ENCODE measurements at places on chromosomes 12 and 14. TPM values are rescaled to one million over a fixed set of nuclear protein-coding genes. Genes with fewer than 3 reads are reported as not detected.

DNA sequence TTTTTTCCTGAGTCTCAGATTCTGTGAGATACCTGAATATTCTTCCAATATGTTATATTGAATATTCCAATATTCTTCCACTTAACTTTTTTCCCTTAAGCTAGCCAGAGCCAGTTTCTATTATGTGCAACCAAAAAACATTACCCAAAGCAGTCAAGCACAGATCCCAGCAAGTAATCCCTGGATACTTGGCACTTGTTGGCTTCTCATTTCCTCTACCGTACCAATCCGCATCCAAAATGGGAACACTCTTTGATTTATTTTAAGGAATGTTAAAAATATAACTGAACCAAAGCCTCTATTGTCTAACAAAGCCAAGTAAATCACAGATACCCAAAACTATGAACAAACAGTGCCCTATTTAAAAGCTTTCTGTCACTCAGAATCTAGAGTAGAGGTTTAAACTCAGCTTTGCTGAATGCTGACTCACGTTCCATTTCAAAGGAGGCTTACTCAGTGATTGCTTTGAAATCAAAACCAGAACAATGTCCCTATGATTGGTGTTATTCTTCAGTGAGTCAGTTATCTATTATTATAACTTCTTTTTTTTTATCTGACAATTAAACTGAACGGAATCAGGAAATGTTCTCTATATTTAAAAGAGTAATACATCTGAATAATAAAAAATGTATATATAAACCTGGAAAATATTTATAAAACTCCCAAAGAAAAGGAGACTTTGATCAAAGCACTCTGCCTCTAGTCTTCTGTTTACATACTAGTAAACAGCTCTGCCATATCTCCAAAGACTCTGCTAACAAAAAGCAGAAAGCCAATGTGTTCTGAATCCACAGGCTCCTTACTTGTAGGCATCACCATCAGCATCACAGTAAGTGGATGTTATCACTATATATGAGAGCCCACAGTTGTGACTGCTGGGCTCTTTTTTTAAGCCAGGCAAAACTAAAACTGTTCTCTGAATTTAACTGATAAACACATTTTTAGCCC lies 360.8 kb downstream of the CCDC91 start:
- H3K4me3 ChIP-seq = no peak overlapping the region
- no peak overlapping the region for H3K27ac ChIP-seq
- H3K27me3 ChIP-seq = no peaks in the 10 kb centered on the region
- no peak for DNase-seq

DNA sequence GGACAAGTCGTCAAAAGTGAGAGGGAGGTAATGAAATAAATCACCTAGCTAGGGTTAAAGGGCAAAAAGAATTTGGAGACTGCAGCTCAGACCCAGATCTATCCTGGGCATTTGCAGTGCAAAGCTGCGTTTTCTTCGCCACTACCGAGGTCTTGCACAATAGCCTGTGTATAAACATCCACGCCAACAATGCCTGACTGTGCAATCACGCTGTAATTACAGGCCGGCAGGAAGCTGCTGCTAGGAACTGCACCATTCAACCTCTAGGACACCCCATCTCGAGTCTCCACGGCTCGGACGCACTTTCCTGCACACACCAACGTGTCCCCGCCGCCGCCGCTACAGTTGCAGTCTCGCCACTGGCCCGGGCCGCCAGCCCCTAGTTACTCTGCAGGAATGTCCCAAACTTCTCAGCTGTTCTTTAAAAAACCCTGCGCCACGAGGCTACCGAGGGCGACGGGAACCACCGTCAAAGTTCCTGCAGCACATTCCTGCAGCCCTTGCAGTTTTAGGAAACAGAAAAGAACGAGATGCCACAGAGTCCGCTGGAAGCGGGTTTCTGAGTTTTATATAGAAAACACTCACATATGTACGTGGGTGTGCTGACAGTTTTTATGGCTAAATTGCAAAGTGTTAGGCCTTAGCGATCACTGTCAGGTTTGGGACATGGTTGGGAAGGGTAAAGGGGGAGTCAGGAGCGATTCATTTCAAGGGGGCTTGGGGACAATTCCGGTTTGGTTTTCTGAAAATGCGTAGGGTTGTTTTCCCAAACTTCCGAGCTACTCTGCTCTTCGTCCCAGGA lies 65.6 kb upstream of the PTGR2 start:
- DNase-seq = no peak
- no peaks in the 10 kb centered on the region for H3K27me3 ChIP-seq
- H3K4me1 ChIP-seq = peaks cover 56% of the 10 kb centered on the region
- peaks cover 4% of the 10 kb centered on the region for H3K36me3 ChIP-seq
- peak overlapping the region; percentile 95 for H3K27ac ChIP-seq

DNA sequence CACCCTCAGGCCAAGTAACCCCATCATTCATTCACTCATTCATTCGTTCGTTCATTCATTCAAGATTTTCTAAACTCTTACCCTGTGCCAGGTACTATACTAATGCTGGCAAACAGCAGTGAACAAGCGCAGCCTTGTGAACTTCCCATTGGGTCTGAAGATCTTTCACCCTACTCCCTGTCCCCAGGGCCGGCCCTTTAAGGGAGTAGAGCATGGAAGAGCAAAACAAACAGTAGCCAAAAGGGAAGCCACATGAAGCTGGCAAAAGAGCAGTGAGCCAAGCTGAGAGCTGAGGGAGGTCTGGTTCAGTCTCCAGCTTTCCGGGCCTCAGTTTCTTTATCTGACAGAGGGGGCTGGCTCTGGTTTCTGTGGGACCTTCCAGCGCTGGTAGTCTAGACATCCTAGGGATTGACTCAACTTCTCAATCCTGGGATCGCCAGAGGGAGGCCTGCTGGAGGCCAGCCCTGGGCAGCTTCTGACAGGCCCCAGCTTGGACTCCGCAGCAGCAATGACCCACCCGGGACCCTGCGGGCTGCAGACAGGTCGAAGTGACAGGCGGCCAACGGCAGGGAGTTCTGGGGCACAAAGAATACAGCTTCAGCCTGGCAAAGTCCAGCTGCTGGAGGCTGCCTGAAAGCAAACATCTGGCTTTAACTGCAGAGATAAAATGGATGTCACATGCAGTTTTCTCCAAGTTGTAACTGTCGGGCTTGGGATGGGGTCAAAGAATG lies 27.1 kb downstream of the ACTN1 start:
- H3K4me3 ChIP-seq = no peak overlapping the region
- H3K27ac ChIP-seq = peak overlapping the region; percentile 73
- peaks cover 46% of the 10 kb centered on the region for H3K36me3 ChIP-seq
- H3K27me3 ChIP-seq = no peaks in the 10 kb centered on the region
- no peak for DNase-seq
- H3K4me1 ChIP-seq = peaks cover 98% of the 10 kb centered on the region

GRCh38 chr12:124020514-124020949 lies 47.5 kb downstream of the ZNF664 start:
- DNase-seq = no peak
- H3K36me3 ChIP-seq = no peaks in the 10 kb centered on the region
- H3K4me3 ChIP-seq = no peak overlapping the region
- H3K27ac ChIP-seq = no peak overlapping the region

DNA sequence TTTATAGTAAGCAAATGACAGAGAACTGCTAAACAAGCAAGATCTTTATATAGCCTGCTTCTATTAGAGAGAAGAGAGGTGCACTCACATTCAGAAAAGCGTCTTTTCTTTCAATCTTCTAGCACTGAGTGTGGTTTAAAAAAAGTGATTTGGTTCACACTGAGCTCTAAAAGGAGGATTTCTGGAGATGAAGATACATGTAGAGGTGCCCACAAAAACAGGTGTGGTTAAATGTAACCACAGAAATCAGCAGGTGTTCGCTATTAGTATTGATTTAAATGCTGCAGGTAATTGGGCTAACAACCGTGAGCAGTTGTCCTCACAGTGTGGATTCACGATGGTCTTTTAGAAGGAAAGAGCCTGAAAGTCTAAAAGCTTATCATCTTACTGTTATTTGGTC lies 10.7 kb downstream of the PKP2 start:
- peaks cover 14% of the 10 kb centered on the region for H3K4me1 ChIP-seq
- H3K4me3 ChIP-seq = no peak overlapping the region
- H3K27me3 ChIP-seq = no peaks in the 10 kb centered on the region
- DNase-seq = no peak
- peaks cover 6% of the 10 kb centered on the region for H3K36me3 ChIP-seq

GRCh38 chr12:121297435-121297991 lies 1.0 kb upstream of the CAMKK2 start:
- peaks cover 1% of the 10 kb centered on the region for H3K36me3 ChIP-seq
- no peaks in the 10 kb centered on the region for H3K27me3 ChIP-seq
- peak overlapping the region; percentile 40 for H3K27ac ChIP-seq
- peak overlapping the region; percentile 66 for H3K4me3 ChIP-seq
- peaks cover 11% of the 10 kb centered on the region for H3K4me1 ChIP-seq
- DNase-seq = no peak

GRCh38 chr14:99452968-99453367 lies 27.7 kb downstream of the SETD3 start:
- DNase-seq = no peak
- no peak overlapping the region for H3K27ac ChIP-seq
- H3K4me1 ChIP-seq = peaks cover under 1% of the 10 kb centered on the region
- no peak overlapping the region for H3K4me3 ChIP-seq
- peaks cover 19% of the 10 kb centered on the region for H3K36me3 ChIP-seq
- no peaks in the 10 kb centered on the region for H3K27me3 ChIP-seq

DNA sequence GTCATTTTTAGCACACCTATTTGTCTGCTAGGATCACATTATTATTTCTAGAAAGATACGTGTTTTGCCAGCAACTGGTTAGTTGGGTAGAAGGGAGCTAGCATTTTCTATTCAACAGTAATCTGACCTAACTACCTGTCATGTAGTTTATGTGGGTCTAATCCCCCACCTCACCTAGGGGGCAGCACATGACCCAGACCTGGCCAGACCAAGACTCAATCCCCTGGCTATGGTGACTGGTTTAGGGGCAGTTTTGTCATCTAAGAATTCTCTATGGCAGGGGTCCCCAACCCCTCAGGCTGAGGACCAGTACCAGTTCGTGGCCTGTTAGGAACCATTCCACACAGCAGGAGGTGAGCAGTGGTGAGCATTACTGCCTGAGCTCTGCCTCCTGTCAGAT lies 29.5 kb upstream of the EVL start:
- no peak overlapping the region for H3K27ac ChIP-seq
- no peaks in the 10 kb centered on the region for H3K27me3 ChIP-seq
- DNase-seq = no peak
- no peaks in the 10 kb centered on the region for H3K36me3 ChIP-seq
- H3K4me1 ChIP-seq = peaks cover 28% of the 10 kb centered on the region
- no peak overlapping the region for H3K4me3 ChIP-seq

DNA sequence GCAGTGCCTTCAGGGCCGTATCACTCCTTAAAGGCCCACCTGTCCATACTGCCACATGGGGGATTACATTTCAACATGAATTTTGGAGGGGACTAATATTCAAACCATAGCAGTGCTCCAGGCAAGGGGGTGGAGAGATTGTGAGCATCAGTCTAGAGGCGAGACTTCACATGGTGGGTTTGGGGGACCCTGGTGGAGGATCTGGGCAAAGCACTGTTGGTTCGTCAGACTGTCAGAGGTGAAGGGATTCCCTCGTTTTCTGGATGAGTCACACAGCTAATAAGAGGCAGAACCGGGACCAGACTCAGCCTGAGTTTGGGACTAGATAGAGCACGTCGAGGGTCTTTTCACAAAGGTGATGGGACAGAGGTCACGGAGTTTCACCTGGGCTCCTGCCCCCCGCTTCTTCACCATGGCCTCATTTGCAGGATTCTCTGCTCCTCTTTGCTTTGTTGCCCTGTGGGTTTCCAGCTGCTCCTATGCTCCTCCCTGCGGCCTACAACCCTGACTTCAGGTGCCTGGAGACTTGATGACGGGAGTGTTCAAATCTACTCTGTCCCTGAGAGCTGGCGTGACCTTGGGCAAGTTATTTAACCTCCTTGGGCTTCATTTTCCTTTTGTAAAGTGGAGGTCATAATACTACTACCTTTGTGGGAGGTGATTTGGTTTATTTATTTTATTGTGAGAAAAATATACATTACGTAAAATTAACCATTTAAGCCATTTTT lies 41.5 kb downstream of the TEAD4 start:
- H3K4me1 ChIP-seq = peaks cover 27% of the 10 kb centered on the region
- DNase-seq = no peak
- no peaks in the 10 kb centered on the region for H3K27me3 ChIP-seq
- H3K27ac ChIP-seq = no peak overlapping the region
- H3K36me3 ChIP-seq = peaks cover 3% of the 10 kb centered on the region

DNA sequence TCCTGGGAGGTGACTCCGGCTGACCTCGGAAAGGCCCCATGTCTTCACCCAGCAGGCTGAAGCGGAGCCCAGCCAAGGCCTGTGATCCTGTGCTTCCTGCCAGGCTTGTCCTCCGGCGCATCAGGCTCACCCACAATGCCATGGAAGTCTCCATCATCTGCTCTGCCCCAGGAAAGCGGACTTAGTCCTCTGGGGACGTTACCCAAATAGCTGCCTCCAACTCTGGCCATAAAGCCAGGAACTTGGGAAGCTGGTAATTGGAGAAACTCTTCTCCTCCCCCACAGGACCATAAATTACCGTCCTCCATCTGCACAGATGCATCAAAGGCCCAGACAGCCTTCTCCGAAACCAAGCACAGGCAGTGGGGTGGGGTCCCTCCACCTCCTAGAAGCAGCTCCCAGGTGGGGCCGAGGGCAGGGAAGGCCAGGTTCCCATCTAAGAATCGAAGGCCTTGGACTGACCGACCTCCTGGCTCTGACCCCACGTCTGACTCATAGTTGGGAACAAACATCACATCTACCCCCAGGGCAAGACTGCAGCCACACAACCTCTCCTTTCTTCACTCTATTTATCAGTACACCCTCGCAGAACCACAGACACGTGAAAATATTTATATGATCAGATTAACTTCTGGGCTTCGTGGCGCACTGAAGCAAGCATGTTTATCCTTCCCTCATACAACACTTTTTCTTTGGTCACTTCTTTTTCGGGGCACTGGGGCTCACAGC lies 56.4 kb downstream of the PITPNM2 start:
- no peak overlapping the region for H3K27ac ChIP-seq
- no peak for DNase-seq
- no peaks in the 10 kb centered on the region for H3K36me3 ChIP-seq
- no peak overlapping the region for H3K4me3 ChIP-seq
- H3K4me1 ChIP-seq = peaks cover 16% of the 10 kb centered on the region

The LRRC43 gene
- 0.33 TPM for polyA plus RNA-seq

The MYF5 gene
- polyA plus RNA-seq = not detected

The C12orf50 gene
- polyA plus RNA-seq = not detected

The TROAP gene
- polyA plus RNA-seq = 12.7 TPM

The DDX51 gene
- 7.4 TPM for polyA plus RNA-seq

The HOXC10 gene
- 33.1 TPM for polyA plus RNA-seq

The AICDA gene
- polyA plus RNA-seq = not detected

The IGFBP6 gene
- 30.1 TPM for polyA plus RNA-seq

The PLEKHG7 gene
- not detected for polyA plus RNA-seq

Measured in keratinocyte (primary cell).